ENCODE measurements at places on chromosomes 3 and 15. TPM values are rescaled to one million over a fixed set of nuclear protein-coding genes. Genes with fewer than 3 reads are reported as not detected.
A peak's percentile ranks its signal among the peaks of the same experiment; 100 is the strongest.

GRCh38 chr3:75254685-75255084, 409.4 kb upstream of the FRG2C start:
- no peak for DNase-seq

- DNase-seq, result no peak
These were observed 59.6 kb upstream of the FRMD4B start for GRCh38 chr3:69445498-69445897.

DNA sequence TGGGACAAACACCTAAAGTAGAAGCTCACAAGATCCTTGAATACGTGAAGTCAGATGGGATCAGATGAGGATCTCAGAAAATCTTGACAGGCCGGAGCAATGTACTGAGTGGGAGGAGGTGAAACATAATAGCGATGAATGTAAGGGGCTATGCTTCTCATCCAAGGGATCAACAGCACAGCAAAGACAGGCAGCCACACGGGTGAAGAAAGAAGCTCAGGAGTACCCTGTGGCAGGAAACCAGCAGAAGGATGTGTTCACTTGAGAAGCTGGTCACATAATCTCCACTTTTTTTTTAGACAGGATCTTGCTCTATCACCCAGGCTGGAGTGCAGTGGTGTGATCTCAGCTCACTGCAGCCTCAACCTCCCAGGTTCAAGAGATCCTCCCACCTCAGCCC, 92.4 kb downstream of the MEGF11 start:
- DNase-seq, result no peak

DZIP1L gene
- total RNA-seq, result 21.5 TPM

DNA sequence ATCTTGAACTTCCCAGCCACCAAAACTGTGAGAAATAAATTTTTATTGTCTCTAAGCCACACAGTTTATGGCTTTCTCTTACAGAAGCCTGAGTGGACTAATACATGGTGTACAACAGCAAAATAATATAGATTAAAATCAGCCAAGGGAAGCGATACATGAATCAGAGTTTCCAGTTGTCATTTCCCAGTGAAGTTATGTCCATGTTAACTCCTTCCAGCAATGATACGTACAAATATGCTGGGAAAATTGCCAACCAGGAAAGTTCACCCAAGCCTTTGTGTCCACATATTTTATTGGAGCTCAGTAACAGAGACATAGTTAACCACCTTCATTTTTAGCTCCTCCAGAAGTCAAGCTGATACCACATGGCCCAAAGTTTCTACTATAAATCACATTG, 280.9 kb upstream of the KCNMB2 start:
- DNase-seq, result peak; percentile 6

- no peak for DNase-seq
These were observed 32.6 kb downstream of the COL6A5 start for GRCh38 chr3:130377960-130378676.

- no peak for DNase-seq
These were observed 585.6 kb downstream of the TBL1XR1 start for GRCh38 chr3:176611703-176612102.

ST3GAL6 gene
- 1.4 TPM for total RNA-seq

GRCh38 chr15:99978426-99978825, 245.2 kb upstream of the LYSMD4 start:
- DNase-seq, result no peak

MITF gene
- total RNA-seq, result 109 TPM

GRCh38 chr15:63805993-63806980, 27.5 kb downstream of the HERC1 start:
- no peak for DNase-seq

TMCO5A gene
- total RNA-seq, result not detected

- DNase-seq, result no peak
These were observed 86.6 kb upstream of the ADAMTSL3 start for GRCh38 chr15:83567318-83567717.

GRCh38 chr15:38229705-38230310, 22.8 kb upstream of the SPRED1 start:
- no peak for DNase-seq

DNA sequence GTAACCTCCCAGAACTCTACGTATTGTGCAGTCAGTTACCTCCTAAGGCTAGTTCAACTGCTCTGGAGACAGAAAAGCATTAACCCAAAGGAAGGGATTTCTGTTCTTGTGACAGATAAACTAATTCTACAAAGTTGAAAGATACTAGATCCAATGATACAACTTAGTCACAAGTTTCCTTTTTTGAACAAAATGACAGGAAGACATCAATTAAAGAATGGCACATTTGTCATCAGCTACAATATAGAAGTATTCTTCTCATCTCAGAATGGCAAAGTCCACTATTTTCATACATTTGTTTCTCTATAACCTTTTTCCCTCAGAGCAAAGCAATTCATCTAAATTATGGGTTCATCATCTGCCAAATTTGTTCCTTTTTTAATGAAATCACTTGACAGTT, 43.7 kb downstream of the ISL2 start:
- DNase-seq, result no peak

- DNase-seq, result no peak
These were observed 253.3 kb downstream of the KLF13 start for GRCh38 chr15:31579976-31580375.

DNA sequence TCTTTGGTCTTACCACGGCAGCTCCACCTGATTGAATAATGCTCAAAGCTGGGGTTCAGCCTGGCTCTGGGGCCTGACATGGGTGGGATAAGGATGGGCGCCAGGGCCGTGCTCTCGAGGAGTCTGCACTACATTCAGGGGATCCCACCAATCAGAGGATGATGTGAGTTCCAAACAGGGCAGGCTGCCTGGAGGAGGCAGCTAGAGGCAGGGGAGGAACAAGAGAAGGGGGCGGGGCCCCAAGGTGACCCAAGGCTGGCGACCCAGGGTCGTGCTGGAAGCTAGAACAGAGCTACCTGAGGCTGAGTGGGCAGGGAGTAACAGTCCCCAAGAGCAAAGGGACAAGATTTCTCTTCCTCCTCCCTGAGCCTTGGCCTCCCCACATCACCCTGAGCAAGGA, 56.1 kb downstream of the PCSK6 start:
- no peak for DNase-seq

GATA2 gene
- total RNA-seq, result 4.3 TPM

PLA2G4E gene
- total RNA-seq, result not detected

GOLGA6B gene
- not detected for total RNA-seq

GRCh38 chr15:39579487-39580116, 1.3 kb upstream of the THBS1 start:
- DNase-seq, result peak; percentile 90

ZNF80 gene
- not detected for total RNA-seq

DNA sequence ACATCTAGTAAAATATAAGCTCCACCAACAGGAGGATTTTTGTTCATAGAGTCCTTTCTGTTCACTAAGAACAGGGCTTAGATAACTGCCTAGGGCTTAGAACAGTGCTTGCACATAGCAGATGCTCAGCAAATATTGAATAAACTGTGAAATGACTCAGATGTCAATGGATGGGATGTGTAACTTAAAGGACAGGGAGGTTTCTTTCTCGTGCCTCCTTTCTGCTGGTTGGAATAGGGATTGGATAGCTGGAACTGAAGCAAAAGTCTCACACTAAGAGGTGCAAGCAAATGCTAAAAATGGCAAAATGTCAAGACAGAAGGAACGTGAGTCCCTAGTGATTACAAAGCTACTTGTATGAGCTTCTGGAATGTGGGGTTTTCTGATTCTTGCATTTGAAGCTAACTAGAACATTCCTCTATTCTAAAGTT, 392.8 kb upstream of the WNT5A start:
- peak; percentile 56 for DNase-seq

DNA sequence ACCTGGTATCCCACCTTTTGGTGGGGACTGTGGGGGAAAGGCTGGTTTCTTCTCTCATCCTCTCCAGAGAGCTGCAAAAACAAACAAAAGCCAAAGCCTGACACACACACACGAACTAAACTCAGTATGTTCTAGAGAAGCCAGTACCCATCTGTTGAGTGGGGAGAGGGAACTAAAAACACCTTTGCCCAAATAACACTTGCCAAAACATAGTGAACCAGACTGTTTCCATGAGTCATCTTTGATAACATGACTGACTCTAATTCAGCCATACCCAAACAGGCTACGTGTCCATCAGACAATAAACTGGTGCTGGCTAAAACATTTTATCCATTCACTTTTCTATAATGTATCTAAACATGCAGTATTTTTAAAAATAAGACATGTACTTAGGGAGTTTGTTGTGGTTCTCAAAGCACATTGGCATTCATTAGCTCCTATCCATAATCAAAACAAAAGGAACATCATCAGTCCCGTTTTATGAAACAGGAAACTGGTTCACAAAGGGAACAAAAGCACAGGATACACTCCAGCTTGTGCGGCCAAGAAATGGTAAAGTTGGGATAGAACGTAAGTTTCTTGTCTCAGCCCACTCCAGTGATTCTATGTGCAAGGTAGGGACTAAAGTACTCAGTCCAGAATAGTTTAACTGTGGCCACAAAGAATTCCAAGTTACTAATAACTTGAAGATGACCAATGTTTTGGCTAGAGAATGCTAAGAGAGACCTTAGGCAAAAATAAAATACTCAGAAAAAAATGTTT, 16.1 kb downstream of the LYSMD2 start:
- no peak for DNase-seq

ERC2 gene
- total RNA-seq, result 6.2 TPM

GRCh38 chr3:151979906-151980305, 106.5 kb downstream of the SUCNR1 start:
- no peak for DNase-seq

- DNase-seq, result peak; percentile 97
These were observed 27.0 kb downstream of the TM4SF4 start for GRCh38 chr3:149501524-149501923.

- DNase-seq, result no peak
These were observed 1530.3 kb downstream of the SI start for GRCh38 chr3:163548015-163548414.

CALML4 gene
- total RNA-seq, result 1.3 TPM

GRCh38 chr3:14548321-14548729, 8.2 kb upstream of the GRIP2 start:
- peak; percentile 37 for DNase-seq

DNA sequence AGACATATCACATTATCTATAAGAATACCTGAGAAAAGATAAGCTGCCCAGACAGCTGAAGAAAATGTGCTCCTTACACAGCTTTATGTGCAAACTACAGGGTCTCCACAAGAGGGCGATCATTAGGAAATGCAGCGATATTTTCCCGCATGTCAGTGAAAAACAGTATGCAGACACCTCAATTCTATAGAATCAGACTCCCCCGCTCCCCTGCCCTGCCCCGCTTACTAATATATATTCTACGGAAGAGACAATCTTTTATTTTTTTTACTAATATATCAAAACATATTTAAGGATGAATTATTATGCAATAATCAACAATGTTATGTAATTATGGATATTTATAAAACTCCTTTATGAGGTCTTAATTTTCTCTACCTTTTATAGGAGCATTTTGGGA, 681.3 kb downstream of the ROBO1 start:
- DNase-seq, result peak; percentile 44

MME gene
- 7.3 TPM for total RNA-seq

DNA sequence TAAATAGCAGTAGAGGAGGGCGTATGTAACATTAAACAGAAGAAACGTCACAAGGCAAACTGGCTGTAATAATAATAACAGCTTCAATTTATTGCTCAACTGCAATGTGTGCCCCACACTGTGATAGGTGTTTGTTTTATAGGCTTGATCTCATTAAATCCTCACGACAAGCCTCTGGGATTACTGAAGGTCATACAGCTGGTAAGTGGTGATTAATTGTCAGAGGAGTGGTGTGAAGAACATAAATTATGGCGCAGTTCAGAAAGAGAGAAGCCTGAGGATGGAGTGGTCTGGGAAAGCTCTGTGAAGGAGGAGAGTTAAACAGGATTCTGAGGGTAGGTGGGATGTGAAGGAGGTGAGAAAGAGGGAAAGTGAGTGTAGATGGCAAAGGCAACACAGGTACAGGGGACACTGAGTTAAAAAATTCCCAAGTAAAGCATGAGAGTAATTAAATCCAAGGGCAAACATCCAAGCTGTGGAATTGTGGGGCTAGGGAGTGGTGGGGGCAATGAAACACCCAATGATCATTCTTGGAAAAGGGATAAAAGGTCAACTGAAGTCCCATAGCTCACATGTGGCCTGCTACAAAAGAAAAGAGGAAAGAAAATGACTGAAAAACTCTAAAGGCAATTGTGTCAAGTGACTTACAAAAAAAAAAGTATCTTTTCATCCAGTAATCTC, 16.5 kb upstream of the GLCE start:
- DNase-seq, result peak; percentile 28

DNA sequence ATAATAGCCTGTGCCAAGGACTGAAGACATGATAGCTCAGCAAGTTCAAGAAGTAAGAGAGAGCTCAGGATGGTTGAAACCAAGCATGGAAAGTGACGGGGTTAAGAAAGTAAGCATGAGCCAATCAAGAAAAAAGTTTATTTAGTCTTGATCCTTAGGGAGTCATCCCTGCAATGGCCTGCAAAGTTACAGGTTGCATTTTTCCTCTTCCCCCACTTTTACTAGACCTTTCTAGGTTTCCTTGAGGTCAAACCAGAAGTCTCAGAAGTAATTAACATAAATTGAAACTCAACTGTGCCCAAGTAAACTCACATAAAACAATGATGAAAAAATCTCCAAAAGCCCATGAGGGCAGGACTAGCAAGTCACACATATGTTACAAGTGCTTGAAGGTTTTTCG, 250.9 kb downstream of the MAGI1 start:
- DNase-seq, result no peak

MRAS gene
- total RNA-seq, result 28.5 TPM

GRCh38 chr3:12963231-12963896, 109.9 kb downstream of the IQSEC1 start:
- no peak for DNase-seq

CPEB1 gene
- total RNA-seq, result 0.35 TPM

ARIH1 gene
- total RNA-seq, result 16.8 TPM

MSL2 gene
- total RNA-seq, result 8.3 TPM

- DNase-seq, result no peak
These were observed 254.6 kb downstream of the FOXP1 start for GRCh38 chr3:71328926-71329325.

RFT1 gene
- total RNA-seq, result 15.0 TPM

DNA sequence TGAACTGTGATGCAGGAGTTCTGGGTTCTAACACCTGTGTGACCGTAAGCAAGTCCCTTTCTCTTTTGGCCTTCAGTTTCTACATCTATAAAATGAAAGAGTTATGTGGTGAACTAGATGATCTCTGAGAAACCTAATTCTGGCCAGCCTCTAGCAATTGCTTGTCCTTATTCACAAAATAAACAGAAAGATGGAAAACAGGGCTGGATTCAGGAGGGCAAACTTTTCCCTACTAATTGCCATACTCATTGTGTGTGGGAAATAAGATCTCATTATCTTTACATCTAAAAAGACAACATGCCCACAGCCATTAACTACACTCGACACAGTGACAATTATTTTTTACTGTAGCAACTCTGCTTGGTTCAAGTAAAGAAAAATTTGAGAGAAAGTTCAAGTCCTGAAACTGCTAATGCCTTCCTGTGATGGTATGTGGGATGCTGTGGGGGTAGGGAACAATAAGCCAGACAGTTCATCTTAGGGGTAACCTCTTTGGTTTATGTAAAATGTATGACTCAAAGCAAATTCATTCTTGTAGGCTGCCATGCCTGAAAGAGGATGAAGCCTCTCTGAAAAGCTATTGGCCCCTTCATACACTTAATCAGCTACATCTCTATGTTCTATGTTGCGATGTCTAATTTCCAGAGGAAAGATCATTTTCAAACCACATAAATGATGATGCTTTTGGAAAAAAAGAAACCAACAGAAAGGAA, 177.6 kb upstream of the BCL6 start:
- DNase-seq, result peak; percentile 72

GRCh38 chr3:138187296-138188012, at the start of gene ARMC8:
TSS of gene ARMC8 (plus strand) at chr3:138187301. CDS start at chr3:138187555, 254 bp downstream.
- DNase-seq, result no peak

LRRIQ4 gene
- 0.17 TPM for total RNA-seq

GRCh38 chr3:16587681-16588060, 17.6 kb downstream of the DAZL start:
- DNase-seq, result no peak

Data from renal cortical epithelial cell (primary cell).